Ureter (tissue), 1 donor: ENCODE measurements at places on chromosomes 1 and 21.
A peak's percentile ranks its signal among the peaks of the same experiment; 100 is the strongest.

DNA sequence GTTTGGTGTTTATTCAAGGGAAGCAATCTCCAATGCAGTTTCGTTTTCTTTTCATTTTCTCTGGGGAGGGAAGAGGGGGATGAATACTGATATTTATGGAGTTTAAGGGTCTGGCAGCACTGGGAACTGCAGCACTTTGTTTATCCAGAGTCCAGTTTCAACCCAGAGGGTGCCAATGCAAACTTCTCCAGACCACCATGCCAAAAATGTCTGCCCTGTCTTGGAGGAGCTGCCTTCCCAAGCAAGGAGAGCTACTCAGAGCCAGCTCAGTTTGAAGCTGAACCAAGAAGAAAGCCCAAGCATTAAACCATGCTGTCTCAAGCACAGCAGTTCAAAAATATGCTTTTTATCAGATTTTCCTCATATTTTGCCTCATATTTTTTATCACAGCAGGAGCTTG, 589.7 kb downstream of the LMO4 start:
- DNase-seq: no peak

DNA sequence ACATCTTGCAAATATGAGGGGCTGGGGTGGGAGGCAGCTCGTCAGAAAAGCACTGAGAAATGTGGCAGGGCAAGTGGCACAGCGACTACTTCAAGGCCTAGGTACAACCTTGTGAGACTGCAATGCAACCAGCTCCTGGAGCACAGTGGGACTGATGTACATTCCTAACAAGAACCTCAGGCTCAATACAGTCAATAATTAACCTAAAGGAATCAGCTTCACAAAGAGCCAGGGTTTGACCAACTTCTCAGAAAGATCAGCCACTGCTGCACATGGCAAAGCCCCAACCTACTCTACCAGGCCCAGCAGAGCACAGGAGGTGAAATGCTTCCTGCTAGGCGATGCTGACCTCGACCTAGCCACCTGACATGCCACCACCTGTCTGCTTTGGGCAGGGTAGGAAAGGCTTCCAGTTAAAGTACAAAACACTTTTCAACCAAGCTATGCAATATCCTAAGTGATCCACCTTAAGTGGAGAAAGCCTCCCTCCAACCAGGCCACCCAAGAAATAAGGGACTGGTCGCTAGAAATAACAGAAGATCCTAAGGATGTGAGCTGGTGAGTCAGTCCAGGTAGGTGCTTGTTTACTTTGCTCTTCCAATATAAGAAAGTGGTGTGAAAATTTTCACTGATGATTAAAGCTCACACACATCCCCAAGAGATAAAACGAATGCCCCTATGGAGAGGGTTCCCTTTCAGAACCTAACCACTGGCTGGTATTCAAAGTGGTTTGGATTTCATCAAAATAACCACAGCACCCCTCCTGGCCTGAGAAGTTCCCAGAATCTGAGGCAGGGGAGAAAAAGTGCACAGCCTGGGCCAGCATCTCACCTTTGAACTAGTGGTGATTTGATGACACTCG, 2.1 kb downstream of the RIPK4 start:
- DNase-seq: no peak

DNA sequence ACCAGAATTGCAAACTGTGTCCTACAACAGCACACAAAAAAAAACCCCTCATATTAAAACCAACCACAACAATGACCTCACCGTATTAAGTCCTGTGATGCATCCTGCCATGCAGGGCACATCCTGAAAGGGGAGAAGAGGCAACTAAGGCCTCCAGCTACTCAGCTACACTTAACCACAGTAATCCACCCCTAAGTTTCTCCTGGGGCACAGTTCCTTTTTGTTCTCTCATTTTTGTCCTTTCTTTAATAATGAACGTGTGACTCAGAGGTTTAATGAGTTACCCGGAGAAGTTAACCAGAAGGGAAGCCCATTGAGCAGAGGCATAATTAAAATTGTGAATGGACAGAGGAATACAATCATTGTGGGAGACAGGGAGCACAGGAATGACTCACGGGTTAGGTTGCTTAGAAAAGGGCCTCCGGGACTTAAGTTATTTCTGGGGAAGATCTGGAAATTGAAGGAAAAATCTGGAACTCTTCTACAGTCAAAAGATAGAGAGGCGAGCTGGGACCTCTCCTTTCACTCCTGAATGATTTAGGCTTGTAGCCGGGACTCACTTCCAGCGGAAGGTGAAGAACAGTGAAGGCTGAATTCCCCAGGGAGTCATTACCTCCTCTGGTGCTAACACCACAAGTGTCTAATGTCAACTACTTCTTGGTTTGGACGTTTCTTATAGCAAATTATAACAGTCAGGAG, 36.9 kb upstream of the HIVEP3 start:
- no peak for DNase-seq

DNA sequence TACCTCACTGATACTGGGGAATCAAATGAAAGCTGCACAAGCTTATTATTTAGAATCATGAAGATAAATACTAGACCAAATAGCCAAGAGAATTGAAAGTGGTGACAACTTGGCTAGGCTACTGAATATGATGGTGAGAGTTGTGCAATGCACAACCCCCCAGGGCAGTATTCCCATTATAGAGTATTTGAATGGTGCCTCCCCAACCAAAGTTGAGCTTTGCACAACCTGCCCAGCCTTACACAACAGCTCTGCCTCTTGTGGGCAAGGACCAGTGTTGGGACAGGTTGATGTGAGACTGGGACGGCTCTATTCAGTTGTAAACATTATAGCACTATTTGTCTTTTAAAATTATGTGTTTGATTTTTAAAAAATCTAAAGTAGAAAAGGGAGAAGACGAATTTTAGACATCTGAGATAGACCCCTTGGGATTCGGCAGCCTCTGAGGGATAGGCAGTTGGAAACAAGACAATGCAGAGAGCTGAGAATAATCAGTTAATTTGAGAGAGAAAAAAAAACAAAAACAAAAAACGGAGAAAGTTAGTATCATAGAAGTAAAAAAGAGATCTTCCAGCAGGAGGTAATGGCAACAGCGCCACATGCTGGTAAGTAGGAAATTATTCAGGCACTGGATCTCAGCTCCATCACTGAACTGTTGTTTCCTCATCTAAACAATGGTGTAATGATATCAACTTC, 91.0 kb upstream of the KCNA3 start:
- no peak for DNase-seq

DNA sequence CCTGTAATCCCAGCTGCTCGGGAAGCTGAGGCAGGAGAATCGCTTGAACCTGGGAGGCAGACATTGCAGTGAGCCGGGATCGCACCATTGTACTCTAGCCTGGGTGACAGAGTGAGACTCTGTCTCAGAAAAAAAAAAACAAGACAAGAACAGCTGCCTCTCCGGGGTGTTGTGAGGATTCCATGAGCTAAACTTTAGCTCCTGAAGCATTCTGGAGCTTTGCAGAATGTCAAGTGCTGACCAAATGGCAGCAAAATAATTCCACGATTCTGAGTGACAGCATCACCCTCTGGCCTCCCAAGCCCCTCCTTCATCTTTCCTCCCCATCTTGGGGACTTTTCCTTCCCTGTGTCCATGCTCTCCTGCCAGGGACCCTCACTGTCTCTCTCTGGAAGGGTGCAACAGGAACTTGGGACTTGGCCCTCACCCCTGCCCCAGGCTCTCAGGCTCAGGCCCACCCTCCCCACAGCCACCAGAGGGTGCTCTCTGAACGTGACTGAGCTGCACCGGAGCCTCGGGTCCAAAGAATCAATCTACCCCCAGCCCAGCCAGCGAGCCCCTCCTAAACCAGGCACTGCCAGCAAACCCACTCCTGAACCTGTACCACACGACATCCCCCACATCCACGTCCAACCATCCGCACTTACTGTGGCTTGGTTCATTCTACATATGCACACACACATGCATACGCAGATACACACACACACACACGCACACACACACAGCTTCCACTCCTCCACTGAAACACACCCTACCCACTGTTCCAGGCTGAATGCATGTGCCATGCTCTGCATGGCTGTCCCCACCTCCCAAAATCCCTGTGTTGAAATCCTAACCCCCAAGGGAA, 45.7 kb downstream of the ACOT7 start:
- DNase-seq: no peak

DNA sequence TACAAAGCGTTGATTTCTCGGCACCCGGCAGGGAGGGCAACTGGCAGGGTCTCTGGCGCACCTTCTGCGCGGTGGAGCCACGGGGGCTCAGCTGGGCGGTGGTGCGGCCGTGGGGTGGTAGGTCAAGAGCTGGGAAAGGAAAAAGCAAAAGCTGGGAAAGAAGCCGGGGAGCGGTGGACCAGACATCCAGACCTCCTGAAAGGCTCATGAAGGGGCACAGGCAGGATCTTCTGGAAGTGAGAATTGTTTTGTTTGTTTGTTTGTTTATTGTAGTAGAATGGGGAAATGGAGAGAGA, 7.2 kb upstream of the RNU1-1 start:
- DNase-seq: no peak

DNA sequence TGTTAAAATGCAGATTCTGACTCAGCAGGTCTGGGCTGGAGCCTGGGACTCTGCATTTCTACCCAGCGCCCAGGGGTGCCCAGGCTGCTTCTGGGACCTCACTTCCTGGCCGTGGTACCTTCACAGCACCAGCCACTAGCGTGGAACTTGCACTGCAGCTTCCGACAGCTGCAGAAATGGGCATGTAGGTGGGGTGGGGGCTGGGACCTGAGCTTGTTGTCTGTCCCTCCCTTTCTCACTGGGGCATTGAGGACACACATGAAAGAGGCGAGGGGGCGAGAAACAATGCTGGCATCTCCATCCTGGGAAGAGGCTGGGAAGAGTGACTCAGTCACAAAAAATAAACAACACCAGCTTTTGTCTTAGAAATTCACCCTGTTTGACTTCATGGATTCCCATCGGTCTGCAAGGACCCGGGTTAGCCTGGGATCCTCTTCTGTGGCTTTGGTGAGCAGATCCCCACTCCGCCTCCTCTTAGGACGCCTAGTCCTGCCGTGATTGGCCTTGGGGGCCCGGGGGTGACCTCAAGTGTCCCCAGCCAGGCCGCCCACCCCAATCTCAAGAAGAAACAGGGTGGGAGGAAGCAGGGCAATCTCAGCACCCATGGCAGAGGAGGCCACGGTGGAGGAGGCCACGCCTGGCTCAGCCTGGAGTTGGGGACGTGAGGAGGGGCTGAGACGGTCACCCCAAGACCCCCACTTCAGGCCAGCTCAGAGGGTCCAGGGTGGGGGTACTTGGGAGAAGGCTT, 29.9 kb upstream of the POFUT2 start:
- DNase-seq: no peak

DNA sequence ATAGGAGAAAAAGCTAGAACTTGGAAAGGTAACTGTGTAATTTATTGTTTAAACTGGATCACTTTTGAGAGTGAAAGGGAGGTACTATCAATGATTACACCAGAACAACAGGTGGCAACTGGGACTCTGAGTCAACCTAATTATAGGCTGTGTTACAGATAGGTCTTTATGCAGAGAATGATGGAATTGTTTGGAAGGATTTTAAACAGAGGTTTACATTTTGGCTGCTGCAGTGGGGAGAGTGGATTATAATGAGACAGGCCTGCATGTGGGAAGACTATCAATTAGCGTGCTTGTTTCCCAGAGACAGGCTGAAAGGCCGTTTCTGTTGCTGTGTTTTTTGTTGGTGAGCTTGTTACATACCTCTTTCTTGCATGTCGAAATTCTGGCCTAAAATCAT, 432.9 kb downstream of the PLA2G4A start:
- no peak for DNase-seq

DNA sequence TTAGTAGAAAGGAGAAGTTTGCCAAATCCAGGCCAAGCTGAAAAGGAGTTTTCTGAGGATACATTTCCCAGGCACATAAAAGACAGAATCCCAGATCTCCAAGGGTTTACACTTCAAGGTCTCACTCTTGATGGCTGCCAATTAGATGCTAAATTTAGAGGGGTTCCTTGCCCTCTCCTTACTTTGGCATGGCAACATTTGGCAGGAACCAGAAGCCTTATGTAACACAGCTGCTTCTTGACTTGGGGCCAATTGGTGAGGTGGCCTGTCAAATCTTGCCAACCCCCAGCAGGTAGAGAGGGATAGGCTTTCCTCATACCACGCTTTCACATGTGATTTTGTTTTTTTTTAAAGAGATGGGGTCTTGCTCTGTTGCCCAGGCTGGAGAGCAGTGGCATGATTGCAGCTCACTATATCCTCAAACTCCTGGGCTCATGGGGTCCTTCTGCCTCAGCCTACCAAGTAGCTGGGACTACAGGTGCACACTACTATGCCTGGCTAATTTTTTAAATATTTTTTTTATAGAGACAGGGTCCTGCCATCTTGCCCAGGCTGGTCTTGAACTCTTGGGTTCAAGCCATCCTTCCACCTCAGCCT, 25.2 kb upstream of the NKAIN1 start:
- DNase-seq: no peak

- DNase-seq: no peak
Measured at GRCh38 chr1:183739082-183739481, 65.8 kb upstream of the RGL1 start.

DNA sequence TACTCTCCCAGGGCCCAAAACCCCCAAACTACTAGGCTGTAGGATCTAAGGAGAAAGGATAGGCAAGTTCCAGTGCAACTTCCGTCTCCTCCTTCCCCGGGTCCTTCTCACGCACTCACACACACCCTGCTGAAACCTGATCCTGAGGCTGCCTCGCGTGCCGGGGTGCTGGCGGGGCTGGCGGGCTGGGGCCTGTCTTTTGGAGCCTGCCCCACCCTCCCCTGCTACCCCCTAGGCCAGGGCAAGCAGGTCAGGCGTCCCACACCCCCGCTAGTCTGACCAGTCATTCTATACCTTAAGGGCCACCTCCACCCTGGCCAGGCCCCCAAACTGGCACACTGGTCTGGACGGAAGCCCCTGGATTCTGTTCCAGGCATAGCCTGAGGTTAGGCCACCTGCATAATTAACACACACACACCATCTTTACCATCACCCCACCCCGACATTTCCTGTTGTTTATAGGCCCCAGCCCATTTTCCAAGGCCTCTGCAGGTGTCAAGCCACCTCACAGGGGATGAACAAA, 48.3 kb upstream of the ARTN start:
- DNase-seq: peak; percentile 76

DNA sequence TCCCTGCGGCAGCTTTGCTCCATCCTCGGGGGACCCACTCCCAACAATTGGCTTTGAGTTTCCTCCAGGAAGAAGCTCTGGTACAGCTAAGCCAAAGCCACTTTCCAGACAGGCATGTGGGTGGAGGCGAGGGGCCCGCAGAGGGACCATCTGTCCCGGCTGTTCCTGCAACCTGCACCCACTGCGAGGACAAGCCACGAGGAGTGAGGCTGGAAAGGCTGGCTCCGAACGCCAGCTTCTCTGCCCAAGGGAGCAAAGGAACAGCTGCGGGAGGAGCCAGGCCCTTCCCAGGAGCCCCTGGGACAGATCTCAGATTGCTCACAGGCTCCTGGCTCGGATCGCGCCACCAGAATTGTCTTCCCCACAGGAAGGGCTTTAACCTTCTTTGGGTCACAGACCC, 28.3 kb upstream of the PEF1 start:
- DNase-seq: no peak

DNA sequence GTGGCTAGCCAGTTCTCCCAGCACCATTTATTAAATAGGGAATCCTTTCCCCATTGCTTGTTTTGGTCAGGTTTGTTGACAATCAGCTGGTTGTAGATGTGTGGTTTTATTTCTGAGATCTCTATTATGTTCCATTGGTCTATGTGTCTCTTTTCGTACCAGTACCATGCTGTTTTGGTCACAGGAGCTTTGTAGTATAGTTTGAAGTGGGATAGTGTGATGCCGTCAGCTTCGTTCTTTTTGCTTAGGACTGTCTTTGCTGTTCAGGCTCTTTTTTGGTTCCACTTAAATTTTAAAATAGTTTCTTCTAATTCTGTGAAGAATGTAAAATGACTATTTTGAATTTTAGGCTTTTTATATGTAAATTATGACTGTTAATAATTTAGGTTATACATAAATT, 68.9 kb downstream of the WDR64 start:
- no peak for DNase-seq
